ENCODE measurements at places on chromosomes 2 and 18. TPM values are rescaled to one million over a fixed set of nuclear protein-coding genes. Genes with fewer than 3 reads are reported as not detected.

The NYAP2 gene
- total RNA-seq, result not detected

The SMAD2 gene
- 174 TPM for total RNA-seq

The STON1 gene
- 2.1 TPM for total RNA-seq

The EGR4 gene
- not detected for total RNA-seq

The KCNE4 gene
- not detected for total RNA-seq

The DNAH6 gene
- 0.50 TPM for total RNA-seq

The MC5R gene
- not detected for total RNA-seq
